ENCODE measurements at places on chromosomes 16 and 17.

- DNase-seq = no peak
Observed at GRCh38 chr16:58119509-58119845, 9.7 kb downstream of the CFAP20 start.

GRCh38 chr16:17440131-17440530, 30.6 kb downstream of the XYLT1 start:
- DNase-seq = no peak

DNA sequence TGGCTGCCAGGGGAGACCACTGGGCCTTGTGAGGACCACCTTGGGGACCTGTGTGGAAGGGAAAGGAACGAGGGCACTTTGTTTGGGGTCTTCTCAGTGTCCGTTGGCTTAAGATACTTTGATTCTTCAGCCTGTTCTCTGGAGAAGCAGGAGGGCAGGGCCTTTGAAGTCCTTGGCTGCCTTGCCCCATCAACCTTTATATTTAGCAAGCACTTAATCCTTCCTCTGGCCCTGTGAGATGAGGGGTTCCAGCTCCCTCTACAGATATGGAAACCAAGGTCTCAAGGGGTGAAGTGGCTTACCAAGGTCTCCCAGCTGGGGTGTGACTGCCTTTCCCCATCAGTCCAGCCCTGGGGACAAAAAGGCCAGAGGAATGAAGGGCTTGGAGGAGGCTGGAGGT, 28.5 kb downstream of the TTYH2 start:
- DNase-seq = no peak

DNA sequence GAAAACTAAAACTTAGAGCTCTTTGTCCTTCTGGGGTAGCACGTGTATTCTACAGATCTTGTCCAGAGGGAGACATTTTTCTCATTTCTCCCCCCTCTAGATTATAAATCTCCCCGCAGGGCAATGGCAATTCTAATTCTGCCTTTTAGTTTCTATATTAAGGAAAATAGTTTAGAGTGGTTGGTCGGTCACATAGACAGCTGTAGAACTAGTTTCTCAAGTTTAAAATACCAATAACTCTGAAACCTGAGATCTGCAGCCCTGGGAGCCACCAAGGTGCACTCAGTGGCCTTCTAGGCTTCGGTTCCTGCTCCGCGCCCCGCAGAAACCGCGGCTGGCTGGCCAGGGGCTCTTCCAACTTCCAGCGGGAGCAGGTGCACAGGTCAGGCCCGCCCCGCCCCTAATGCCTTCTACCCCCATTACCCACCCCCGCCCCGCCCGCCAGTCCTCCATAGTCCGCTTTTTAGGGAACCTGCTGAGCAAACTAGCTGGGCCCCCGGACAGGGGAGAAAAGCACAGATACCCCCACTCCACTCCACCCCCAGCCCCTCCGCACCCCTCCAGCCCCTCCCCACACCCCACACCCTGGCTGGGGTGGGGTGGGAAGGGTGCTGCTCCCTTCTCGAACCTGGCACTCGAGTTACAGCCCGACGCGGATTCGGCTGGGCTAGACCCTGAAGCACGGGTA, 431 bp downstream of the SLFN11 start:
- no peak for DNase-seq

- DNase-seq = no peak
Observed at GRCh38 chr17:45436161-45436560, 3.5 kb upstream of the ARHGAP27 start.

- DNase-seq = no peak
Observed at GRCh38 chr16:89822188-89823086, 5.8 kb upstream of the SPIRE2 start.

- no peak for DNase-seq
Observed at GRCh38 chr17:50909765-50910605, 43.8 kb upstream of the TOB1 start.

GRCh38 chr16:85128079-85128837, 16.0 kb upstream of the CIBAR2 start:
- no peak for DNase-seq

DNA sequence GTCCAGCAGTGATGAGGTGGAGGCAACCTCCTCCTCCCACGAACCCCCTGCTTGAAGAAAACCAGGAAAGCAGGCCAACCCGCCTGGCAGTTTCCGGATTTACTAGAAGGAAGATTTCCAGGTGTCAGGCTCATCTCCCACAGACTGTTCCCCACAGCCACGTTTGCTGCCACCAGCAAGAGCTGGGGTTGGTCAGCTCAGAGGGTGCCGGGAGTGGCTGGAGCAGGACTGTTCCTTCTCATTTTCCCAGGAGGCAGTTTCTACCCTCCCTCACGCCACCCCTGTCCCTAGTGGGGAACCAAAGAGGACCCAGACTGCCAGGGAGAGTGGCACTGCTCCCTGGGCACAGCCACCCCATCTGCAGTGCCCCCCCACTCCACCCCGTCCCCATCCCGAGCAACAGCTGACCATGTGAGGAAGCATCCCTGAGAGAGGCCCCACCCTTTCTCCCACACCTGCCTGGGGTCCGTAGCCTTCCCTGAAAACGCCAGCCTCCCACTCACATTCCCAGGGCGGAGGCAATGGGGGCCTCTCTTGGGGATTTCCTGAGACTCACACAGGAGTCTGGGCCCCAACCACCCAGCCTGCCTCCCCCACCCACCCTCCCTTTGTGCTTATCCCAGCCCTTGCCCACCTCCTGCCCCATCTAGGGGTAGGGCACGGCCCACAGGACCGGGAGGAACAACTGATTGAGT, 5.9 kb downstream of the KRT17 start:
- DNase-seq = no peak

GRCh38 chr16:1345087-1345486, 6.6 kb downstream of the TSR3 start:
- DNase-seq = no peak

DNA sequence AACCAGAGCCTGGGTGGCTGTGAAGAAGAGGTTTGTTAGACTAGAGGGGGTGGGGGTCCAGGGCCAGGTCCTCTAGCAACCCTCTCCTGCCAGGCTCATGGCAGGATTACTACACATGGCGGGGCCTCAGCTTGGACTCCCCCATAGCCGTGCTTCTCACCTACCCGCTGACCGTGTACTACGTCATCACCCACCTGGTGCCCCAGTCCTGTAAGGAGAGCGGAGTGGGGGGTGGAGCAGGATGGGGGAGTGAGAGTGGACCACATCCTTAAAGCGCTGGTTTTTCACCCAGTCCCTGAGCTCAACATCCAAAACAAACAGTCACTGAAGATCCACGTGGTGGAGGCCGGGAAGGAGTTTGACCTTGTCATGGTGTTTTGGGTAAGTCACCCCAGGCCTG, 4.2 kb upstream of the CXCL16 start:
- DNase-seq = no peak

Measured in thoracic aorta (tissue), 2 donors.